ELF-1 (cell line): ENCODE measurements at places on chromosomes 16 and 17.

DNA sequence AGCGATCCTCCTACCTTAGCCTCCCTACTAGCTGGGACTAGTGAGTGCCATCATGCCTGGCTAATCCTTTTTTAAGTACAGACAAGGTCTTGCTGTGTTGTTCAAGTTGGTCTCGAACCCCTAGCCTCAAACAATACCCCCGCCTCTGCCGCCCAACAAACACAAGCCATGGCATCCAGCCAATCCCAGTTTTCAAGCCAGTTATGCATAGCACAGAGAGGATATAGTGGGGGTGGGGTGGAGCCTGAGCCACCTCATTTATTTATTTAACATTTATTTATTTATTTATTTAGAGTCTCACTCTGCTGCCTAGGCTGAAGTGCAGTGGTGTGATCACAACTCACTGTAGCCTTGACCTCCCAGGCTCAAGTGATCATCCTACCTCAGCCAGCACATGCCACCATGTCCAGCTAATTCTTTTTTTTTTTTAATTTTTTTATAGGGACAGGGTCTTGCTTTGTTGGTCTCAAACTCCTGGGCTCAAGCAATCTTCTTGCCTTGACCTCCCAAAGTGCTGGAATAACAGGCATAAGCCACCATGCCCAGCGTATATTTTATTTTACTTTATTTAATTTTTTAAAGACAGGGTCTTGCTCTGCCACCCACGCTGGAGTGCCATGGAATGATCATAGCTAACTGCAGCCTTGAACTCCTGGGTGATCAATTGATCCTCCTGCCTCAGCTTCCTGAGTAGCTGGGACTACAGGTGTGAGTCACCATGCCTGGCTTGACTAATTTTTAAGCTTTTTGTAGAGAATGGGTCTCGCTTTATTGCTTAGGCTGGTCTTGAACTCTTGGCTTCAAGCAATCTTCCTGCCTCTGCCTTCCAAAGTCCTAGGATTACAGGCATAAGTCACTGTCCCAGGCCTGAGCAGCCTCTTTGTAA is 26.2 kb upstream of the KLHL11 start:
- DNase-seq: no peak

DNA sequence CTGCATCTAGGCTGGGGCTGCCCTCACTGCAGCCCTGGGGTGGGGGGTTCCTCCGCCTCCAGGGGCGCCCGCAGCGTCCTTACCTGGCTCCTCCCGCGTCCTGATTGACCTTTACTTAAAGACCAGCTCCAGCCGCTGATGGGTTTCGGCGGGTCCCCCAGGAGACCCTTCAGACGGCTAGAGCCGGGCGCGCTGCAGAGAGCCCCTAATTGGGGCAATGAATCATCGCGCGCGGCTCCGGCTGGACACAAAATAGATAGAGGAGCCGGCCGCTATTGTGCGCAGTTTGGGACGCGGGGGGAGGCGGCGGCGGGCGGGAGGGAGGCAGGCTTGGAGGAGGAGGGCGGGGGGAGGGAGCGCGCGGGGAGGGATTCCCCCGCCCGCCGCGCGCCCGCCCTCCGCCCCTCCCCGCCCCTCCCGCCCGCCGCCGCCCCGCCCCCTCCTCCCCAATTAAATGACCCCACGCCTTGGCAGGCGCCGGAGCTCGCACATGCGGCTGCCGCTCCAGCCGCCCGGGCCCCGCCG is 56.5 kb upstream of the CIBAR2 start:
- peak; percentile 49 for DNase-seq

- DNase-seq: peak; percentile 77
Observed at GRCh38 chr17:76726776-76727718, at the start of gene METTL23. Gene METTL23, plus strand, starts transcription at chr17:76726839. Its CDS starts 2,872 bp downstream, at chr17:76729711.

DNA sequence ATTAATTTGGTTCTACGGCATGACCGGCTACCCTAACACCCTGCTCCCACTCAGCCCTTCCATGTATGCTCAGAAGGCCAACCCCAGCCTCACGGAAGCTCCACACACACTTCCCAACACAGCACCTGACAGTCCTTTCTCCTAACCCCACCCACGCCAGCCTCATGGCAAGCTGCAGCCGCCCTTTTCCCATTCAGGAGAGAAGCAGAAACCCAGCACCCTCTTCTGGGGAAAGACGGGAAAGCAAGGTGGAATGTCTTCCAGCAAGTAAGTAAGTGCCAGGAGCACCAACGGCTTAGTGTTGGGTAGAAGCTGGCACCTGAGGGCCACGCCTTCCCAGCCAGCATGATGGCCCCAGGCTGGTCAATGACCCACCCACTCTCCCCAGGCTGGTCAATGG is 32.1 kb downstream of the ABR start:
- peak; percentile 87 for DNase-seq

GRCh38 chr17:39767147-39767546 is 29.4 kb downstream of the GRB7 start:
- DNase-seq: no peak

DNA sequence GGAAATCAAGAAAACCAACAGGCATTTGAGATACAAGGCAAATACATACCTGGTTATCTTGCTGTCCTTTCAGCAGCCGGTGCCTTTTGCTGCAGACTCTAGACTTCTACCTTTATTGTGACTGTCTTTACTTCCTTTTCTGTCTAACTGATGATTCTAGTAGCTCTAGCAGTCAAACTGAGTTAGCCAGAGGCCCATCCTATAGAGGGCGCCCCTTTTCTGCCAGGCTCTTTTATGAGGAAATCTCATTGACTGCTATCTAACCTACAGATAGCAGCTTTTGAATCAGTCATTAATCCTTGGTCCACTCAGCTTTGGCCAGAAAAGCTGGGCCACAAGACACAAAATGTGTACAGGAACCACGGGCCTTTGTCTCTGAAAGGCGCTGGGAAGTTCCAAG is 87.5 kb upstream of the WSB1 start:
- DNase-seq: peak; percentile 17
